ENCODE measurements at places on chromosomes 13 and 19.

DNA sequence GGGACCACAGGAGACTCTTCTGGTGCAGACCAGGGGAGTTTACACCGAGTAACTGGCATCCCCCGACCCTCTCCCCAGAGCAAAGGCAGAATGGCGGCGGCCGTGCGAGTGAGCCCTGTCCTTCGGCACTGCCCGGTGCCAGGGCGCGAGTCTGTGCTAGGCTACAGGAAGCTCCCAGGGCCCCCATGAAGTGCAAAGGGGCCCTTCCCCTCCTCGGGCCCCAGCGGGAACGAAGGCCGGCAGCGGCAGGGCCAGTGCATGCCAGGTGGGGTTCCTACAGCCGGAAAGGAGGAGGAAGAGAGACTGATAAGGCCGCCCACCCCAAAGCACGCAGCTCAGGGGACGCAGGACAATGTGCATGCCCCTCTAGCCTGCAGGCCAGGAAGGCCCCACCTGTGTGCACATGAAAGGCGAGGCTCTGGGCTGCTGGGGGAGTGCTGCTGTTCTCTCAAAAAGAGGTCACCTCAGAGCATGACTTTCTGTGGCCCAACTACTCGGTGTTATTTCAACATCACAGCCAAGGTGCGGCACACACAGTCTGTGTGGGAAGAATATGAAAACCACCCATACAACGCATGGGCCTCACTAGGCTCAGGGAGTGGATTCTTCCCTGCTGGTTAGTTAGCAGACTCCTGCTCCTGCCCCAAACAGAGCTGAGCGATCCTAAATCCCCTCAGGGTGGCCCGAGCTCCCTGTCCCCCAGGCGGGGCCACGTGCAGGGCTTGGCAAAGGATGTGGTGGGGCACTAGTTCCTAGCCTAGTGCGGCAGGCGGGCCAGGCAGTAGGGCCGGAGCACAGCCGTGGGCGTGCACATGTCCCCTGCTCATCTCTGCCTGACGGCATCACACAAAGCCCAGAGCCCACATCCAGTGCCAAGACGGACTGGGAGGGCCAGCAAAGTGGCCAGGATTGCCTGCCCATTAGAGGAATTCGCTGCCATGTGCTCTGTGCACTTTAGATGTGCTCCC lies 28.4 kb upstream of the TIMM44 start:
- no peak for DNase-seq

DNA sequence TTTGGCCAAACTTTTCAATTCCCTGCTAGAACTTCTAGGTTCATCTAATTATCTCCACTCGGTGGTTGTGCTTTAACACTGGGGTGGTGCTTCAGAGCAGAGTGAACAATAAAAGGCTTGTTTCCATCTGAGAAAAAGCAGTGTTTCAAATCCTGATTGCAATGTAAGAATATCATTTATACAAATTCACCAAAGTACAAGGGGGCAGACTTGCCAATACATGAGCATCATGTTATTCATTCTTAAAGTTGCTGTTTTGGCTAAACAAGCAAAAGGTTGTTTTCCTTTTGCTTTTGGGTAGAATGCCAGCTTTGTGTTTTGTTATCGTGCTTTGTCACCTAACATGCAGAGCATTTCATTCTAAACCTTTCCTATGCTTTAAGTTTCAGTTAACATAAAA lies 78.5 kb upstream of the UBAC2 start:
- no peak for DNase-seq

DNA sequence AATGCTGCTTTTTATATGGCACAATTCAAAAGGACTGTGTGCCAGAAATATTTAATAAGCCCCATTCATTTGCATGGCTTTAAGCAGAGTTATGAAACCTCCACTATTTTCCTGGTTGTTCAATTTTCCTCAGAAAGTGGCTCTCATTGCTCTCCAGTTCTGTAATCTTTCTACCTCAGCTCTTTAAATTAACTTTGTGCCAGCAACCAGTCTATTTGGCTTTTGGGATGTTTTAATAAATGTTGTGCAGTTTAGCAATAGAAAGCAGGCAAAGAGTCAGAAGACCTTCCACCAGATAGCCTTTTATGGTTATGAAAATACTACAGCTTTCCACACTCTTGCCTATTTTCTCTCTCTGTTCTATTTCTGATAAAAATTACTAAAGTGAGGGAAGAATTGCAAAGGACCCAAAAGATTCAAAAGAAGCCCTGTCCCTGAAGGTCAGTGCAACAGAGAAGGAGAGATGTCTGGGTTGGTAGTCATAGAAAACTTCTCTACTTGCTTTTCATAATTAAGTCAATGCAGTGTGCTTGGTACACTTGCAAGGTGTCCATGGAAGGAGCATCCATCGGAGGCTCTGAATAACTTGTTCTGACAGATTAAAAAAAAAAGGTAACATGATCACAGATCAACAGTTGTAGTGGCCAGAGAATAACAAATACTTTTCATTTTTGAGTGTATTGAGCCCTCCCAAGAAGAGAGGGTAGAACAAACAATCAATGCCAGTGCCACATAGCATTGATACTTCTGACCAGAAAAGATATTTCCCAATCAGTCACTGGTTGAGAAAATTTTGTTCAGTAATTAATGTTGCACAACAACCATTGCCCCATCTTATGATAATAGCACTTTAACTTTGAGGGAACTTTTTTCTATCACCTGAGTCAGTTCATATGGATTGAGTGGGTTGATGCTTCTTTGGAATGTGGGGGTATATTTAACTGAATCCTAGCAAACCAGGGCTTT lies 48.4 kb upstream of the SPRY2 start:
- DNase-seq: no peak

DNA sequence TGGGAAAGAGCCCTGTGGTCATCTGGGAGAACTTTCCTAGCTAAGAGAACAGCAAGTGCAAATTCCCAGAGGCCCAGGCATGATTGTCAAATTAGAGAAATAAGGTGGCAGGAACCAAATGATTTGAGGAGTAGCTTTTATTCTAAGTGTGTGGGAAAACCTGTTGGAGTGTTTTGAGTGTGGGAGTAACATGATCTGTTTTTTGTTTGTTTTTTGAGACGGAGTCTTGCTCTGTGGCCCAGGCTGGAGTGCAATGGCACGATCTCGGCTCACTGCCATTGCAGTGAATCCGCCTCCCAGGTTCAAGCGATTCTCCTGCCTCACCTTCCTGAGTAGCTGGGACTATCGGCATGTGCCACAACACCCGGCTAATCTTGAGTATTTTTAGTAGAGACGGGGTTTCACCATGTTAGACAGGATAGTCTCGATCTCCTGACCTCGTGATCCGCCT lies 2.4 kb downstream of the SAE1 start:
- no peak for DNase-seq

- peak; percentile 83 for DNase-seq
Measured at GRCh38 chr19:18300930-18301717, 19.7 kb upstream of the JUND start.

- DNase-seq: no peak
Measured at GRCh38 chr19:37929355-37929923, 22.4 kb downstream of the SIPA1L3 start.

Measured in suppressor macrophage treated with lipopolysaccharide for 1 hour (primary cell).